ENCODE measurements at places on chromosomes 12 and 14. TPM values are rescaled to one million over a fixed set of nuclear protein-coding genes. Genes with fewer than 3 reads are reported as not detected.

The NANOG gene
- total RNA-seq: not detected

The OR6C6 gene
- not detected for total RNA-seq

The ACRBP gene
- not detected for total RNA-seq

The SOX5 gene
- 1.7 TPM for total RNA-seq

The CLEC7A gene
- total RNA-seq: not detected

The RHEBL1 gene
- total RNA-seq: 0.34 TPM

The SLC39A5 gene
- total RNA-seq: not detected

The INSM2 gene
- not detected for total RNA-seq

The GLI1 gene
- total RNA-seq: 323 TPM

The SERPINA12 gene
- not detected for total RNA-seq

The NRXN3 gene
- total RNA-seq: 6.5 TPM

DNA sequence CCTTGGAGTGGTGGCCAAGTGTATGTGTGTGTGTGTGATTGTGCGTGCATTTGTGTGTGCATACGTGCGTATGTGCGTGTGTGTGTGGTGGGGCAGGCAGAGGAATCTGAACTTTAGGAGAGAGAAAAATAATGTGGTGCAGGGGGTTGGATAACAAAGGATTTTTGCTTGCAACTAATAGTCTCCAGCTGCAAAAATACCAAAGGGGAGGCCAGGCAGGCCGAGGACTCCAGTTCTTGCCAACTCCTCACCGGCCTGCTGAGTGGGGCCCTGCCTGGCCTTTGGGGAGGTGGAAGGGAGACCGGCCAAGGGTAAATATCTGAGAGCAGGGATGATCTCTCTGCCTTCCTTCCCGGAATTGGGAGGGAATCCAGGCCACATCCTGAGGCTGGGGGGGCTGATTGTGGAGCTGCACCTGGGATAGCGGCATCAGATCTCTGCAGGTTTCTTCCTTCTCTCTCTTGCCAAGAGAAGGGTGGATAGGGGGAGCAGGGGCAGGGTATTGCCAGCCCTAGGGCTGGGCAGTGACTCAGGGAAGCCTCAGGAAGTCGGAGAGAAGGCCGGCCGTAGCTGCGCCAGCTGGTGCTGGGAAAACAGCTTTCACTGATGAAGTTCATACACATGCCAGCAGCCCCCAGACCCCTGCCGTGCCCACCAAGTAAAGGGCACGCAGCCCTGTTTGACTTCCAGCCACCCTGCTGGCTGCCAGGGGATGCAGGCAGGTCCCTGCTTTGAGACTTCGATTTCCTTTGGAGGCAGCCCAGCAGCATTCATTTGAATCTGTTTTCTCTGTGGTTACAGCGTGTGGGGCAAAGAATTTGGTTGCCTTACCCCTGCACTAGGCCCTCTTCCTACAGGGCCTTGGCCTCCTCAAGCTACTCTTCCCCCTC, 4.6 kb upstream of the LRP1-AS start:
- DNase-seq: no peak

DNA sequence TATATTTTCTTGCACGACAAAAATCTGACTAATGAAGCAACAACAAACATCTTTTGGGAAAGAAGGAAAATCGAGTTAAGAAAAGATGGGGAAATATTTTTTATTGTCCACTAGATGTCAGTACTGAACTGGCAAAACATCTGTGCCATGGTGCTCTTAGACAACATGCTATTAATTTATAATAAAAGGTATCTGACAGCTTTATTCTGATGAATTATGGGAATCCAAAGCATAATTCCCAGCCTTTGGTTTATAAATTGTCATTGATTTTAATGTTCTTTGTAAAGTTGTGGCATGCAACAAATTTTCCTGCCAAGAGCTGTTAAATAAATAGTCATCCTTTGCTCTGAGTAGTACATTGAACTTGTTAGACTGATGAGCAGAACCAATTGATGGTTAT, 231.2 kb downstream of the ETNK1 start:
- peak; percentile 11 for DNase-seq

DNA sequence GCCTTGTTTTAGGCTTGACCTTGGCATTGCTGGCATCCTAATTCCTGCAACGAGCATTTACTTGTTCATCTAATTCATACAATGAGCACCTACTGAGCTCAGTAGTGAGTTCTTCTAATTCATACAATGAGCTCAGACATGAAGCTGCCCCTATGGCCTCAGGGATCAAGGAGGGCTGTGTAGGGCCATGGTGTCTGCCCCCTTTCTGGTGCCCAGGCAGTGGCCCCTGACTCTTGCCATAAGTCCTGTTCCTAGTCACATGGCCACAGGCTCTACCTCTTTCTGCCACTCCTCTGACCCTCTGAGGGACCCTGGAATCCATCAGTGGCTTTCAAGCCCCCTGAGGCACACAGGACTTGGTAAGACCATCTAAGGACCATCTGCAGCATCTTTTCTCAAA, 148.8 kb downstream of the ZFP36L1 start:
- DNase-seq: peak; percentile 7

GRCh38 chr12:8819666-8819980, 2.8 kb upstream of the A2ML1 start:
- DNase-seq: no peak

DNA sequence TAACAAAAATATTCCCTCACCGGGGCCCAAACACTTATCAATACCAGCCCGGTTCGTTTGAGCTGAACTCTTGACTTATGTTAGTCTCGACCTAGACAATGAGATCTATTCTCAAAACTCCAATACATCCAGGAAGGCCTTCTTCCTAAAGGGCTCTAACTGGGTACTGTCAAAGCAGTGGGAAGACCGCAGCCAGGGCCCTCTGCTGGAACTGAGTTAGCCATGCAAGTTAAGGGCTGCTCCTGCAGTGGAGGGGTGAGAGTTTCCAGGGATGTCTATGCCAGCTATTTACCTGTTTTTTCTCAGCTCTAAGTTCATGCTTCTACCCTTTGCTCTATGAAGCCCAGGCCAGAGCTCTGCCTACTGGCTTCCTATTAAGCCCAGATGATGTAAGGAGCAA, 348.8 kb downstream of the GXYLT1 start:
- DNase-seq: no peak

- DNase-seq: no peak
Measured at GRCh38 chr14:71694591-71695530, 237.4 kb upstream of the RGS6 start.

- DNase-seq: no peak
Measured at GRCh38 chr12:41966001-41966400, 178.7 kb downstream of the GXYLT1 start.

- DNase-seq: no peak
Measured at GRCh38 chr12:106910202-106910601, 45.5 kb upstream of the TMEM263 start.

- DNase-seq: no peak
Measured at GRCh38 chr14:68841016-68841809, 48.3 kb upstream of the ZFP36L1 start.

DNA sequence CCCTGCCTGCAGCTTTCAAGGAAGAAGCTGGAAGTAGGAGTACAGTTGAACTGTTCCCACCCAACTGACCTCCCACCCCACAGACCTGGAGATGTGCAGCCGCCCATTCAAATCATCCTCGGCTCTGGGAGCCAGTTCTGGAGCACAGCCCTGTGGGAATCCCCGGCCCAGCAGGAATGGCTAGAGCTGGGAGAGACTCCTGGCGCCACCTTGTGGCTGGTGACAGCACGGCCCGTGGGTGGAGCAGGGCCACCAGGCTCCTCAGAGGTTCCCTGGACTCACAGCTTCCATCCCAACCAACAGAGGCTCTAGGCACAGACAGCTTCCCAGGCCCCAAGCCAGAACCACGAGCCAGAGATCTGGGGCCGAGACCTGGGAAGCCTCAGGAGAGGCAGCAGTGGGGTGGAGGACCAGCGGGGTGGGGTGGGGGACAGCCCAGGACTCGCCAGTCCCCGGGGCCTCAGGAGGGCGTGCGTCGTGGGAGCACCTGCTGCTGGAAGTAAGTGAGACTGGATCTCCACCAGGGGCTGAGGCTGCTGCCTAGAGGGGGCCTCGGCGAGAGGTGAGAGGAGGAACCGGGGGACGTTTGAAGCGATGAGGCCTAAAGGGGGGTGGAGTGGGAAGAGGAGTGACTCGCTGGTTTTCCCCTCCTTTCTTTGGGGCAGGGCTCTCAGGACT, 43.4 kb downstream of the RNF34 start:
- DNase-seq: peak; percentile 84

GRCh38 chr12:116540622-116541152, 18.5 kb upstream of the MAP1LC3B2 start:
- DNase-seq: no peak

DNA sequence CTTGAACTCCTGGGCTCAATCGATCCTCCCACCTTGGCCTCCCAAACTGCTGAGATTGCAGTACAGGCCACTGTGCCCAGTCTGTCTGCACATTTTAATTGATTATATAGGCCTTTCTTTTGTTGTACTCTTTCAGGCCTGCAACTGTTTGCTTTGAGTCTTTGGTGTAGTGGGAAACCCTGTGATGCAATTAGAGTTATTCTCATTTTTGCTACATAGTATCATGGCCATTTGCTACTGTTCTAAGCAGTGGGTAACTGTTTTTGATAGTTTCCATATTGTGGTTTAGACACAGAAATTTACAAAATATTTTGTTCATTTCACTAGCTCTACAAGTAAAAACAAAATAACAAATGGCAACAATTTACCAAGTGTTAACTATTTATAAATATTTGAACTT, 6.3 kb upstream of the TUBA1B start:
- no peak for DNase-seq

GRCh38 chr12:96400631-96401075, 414 bp upstream of the CDK17 start:
- DNase-seq: peak; percentile 69

DNA sequence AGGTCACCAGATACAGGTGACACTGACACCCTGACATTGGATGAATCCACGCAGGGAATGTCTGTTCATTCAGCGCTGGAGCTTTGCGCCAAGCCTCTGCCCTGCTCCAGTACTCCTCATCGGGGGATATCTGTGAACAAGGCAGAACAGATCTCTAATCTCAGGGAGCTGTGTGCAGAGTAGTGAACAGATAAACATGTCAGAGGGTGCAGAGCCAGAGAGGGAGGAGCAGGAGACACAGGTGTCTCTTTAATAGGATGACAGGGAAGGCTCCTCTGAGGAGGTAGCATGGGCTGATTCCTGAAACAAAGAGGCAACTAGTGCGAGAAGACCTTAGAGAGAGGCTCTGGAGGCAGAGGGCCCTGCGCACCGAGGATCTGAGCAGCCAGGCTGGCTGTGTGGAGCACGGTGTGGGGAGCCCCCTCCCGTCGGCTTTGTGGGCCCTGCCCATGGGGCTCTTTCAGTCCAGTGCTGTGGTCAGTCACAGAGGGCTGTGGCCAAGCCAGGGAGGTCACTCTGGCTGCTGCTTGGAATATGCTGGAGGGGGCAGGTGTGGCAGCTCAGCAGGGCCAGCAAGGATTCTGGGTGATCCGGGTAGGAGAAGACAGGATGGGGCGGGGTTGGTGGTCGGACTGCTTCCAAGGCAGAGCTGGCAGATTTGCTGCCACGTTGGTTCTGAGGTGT, 55.6 kb downstream of the TECPR2 start:
- no peak for DNase-seq

GRCh38 chr12:88634008-88634407, 53.7 kb upstream of the KITLG start:
- no peak for DNase-seq

- peak; percentile 93 for DNase-seq
Measured at GRCh38 chr12:45234139-45234865, 18.4 kb downstream of the ANO6 start.

DNA sequence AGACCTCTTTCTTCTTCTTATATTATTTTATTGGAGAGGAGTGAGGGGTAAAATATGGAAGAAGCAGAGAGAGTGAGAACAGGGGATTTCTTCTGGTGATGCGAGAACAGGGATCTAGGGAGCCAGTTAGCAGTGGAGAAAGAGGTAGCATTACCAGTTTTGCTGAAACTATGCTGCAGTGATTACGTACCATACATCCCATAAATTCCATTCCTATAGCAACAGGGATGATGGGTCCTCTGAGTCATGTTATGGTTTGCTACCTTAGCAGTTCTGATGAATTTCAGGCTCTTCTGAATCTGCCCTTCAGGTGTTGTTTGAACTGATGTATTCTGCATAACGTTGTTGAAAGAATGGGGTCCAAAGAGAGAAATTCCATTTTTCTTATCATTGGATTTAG, 625.4 kb upstream of the LRFN5 start:
- DNase-seq: no peak

DNA sequence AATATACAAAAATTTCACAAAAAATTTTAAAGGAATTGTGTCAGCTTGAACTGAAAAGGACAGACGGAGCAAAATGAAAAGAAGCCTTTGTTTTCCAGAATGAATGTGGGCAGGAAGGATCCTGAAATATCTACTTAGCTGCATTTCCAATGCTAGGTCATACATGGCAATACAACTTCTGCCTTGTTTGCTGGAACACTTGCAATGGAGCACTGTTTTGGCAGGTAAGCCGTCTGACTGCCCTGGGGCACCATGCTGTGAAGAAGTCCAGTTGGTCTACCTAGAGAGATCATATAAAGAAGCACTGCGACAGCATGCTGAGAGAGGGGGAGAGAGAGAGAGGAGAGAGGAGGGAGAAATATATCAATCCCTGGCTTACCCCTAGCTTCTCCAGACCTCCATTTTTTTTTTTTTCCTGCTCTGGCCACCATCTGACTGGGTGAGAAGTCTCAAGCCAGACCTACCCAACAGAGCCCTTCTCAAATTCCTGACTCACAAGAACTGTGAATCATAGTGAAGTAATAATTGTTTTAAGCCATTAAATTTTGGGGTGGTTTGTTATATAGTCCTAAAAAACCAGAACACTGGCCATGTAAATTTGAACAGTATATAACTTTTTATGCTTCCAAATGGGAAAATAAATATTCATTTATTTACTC, 97.1 kb upstream of the PRICKLE1 start:
- DNase-seq: no peak

DNA sequence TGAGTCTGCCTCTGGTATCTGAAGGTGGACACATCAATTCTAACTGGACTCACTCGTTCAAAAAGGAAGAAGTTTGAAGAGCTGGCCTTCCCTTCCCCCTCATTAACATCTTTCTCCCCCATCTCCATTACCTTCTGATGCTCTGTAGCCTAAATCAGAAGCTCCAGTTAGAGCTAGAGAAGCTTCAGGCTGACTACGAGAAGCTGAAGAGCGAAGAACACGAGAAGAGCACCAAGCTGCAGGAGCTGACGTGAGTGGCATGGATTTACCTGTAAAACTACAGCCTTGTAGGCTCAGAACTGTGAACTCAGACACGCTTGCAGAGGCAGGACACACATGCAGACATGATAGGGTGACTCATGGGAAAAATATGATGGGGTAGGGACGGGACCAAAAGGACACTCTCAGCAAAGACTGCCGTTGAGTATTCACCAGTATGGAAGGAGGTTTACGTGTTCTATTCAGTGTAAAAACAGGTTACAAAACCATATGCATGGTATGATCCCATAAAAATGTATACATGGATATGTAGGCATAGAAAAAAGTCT, 14.3 kb upstream of the PIP4K2C start:
- DNase-seq: no peak

GRCh38 chr12:99370421-99371138, 277.0 kb upstream of the GARIN6 start:
- no peak for DNase-seq

Measured in SJSA1 (cell line).